Activated naive CD8-positive, alpha-beta T cell treated with anti-CD3 and anti-CD28 coated beads for 36 hours (primary cell): ENCODE measurements at places on chromosomes 1 and 21.

GRCh38 chr21:44872649-44873355 is 688 bp downstream of the PTTG1IP start:
- DNase-seq = no peak

GRCh38 chr1:47623557-47623940 is 185.7 kb downstream of the FOXD2 start:
- no peak for DNase-seq

DNA sequence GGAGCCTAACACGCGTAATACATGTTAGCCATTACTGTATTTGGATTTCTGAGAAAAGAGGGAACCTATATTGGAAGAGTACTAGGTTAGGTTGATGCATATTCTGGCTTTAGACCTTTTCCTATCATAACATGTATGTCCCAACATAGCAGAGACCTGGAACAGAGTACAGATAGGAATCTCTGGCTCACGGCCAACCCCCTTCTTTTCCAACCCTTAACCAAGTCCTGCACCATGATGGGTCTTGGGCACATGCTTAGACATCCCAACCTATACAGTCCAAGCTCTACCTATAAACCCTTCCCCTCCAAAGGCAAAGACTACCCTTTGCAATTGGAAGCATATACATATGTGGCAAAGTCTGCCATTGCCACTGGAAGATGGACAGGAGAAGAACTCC is 227.9 kb downstream of the TM2D1 start:
- DNase-seq = no peak

DNA sequence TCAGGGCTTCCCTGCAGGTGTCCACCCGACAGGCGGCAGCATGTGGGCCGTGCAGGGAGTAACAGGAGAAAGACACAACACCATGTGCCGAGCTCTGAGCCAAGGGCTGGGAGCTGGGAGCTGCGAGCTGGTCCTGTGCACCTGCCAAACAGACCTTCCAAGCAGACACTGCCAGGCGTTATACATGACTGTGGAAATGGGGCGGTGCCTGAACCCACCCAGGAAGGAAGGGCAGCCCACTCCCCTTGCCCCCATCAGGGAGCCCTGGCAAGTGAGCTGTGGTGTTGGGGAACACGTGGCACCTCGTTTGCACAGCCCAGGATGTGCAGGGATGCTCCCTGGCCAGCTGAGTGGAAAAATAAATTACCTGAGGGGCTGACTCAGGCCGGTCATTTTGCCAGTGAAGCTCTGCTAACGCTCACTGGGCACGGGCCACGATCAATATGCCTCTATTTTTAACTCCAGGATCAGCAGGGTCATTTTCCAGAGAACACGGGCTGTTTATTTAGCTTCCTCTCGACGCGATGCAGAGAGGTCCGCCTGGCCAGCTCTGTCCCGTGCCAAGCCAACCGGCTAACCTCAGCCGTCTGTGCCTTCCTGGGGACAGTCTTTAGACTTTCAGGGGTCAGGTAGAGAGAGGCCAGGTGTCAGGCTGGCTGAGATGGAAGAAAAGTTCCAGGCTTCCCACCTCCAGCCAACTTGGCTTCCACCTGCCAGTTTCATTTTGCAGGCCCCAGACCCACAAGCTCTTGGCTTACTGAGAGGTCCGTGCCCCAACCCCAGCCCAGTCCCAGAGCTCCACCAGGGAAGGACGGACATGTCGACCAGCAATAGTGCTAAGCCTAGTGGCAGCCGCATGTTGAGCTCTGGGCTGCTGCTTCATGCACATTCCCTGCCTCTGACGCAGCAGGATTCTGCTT is 196.7 kb upstream of the VAMP3 start:
- no peak for DNase-seq

- DNase-seq = no peak
Measured at GRCh38 chr21:27406300-27407009, 439.6 kb upstream of the ADAMTS5 start.
